ENCODE measurements at places on chromosomes 6 and 20.

DNA sequence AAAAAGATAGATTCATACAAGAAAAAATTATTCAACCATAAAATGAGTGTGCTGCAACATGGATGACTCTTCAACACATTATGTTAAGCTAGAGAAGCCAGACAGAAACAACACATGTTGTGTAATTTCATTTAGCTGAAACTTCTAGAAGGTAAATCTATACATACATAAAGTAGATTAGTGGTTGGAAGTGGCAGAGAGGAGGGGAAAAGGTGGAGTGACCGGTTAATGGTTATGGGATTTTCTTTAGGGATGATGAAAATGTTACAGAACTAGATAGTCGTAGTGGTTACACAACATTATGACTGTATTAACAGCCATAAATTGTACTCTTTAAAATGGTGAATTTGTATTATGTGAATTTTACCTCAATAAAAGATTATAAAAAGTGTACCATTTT lies 304.1 kb upstream of the SLC35B3 start:
- DNase-seq = no peak

GRCh38 chr20:17786221-17786718 lies 86.5 kb downstream of the BANF2 start:
- DNase-seq = peak; percentile 10

DNA sequence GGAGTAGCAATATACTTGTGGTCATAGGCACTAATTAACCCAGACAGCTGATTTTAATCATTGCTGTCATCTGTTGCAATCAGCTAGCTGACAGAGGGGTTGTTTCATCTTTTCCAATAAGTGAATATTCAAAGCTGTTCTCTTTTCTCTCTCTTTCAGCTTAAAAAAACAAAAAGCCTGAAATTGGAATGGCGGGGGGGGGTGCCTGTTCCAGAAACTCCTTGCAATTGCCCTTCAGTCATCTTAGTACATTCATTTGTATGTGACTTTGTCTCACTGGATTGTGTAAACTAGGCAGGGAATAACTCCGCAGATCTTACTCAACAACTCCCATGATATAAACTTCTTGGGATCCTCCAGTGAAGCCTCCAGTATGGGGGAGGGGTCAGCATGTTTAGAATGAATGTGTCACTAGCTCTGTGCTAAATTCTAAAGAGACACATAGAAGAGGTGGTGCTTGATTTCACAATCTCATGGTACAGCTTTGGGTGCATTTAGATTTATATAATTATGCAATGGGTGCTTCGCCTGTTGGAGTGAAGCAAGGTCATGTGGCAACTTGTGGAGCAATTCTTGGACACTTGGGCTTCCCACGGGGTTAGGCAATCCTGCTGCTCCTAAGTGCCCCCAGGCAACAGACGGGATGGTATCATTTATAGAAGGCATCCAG lies 40.1 kb downstream of the SLC24A3 start:
- DNase-seq = peak; percentile 54

DNA sequence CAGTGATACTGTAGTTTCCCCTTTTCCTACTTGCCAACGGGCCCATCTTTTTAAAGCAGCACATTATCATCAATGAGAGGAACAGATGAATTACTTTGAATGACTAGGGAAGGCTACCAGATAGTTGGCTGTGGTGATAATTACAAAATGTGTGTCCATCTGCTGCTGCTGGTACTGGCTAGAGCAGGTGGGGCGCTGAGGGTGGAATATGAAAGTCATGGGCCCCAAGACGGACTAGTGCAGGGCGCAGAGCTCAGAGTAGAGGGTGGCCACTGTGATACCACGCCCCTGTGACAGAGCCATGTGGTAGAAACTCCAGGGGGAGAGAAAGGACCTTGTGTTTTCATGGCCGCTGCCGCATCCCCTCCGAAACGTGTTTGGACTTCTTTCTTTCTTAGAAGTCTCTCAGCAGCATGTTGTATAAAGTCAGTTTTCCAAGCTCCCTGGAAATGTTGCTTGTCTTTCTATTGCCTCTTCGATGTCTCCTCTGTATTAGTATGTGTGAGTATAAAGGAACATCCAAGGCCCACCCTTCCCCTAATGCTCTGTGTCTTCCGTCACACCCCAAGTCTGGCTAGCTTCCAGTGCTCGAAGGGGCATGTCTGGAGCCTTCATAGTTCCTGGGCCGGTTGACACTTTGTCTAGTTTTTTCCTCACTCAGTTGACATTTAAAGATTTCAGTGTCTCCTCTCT lies 88.1 kb downstream of the PPP1R14C start:
- no peak for DNase-seq

- DNase-seq = no peak
Observed at GRCh38 chr6:38063973-38064372, 244.4 kb downstream of the ZFAND3 start.

- DNase-seq = no peak
Observed at GRCh38 chr6:119586250-119586882, 236.8 kb upstream of the MAN1A1 start.

- DNase-seq = no peak
Observed at GRCh38 chr6:147384029-147384428, 124.5 kb upstream of the SAMD5 start.

GRCh38 chr20:13718171-13718570 lies 66.5 kb downstream of the ESF1 start:
- no peak for DNase-seq

GRCh38 chr20:46273717-46274116 lies 34.6 kb downstream of the CDH22 start:
- no peak for DNase-seq

DNA sequence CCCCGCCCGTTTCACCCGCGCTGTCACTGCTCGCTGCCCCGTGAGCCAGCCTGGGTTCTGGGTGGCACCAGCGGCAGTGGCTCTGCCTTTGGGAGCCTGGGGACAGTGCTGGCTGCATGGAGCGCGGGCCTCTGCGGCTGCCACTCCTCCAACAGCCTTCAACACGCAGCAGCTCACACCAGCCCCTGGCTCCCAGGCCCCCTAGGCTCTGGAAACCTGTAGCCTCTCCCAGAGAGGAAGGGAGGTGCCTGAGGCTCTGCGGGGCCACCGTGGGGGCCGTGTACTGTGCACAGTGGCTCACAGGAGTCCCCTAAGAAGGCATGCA lies 163.9 kb upstream of the AFDN start:
- DNase-seq = no peak

GRCh38 chr20:11780765-11781369 lies 136.8 kb upstream of the BTBD3 start:
- no peak for DNase-seq

DNA sequence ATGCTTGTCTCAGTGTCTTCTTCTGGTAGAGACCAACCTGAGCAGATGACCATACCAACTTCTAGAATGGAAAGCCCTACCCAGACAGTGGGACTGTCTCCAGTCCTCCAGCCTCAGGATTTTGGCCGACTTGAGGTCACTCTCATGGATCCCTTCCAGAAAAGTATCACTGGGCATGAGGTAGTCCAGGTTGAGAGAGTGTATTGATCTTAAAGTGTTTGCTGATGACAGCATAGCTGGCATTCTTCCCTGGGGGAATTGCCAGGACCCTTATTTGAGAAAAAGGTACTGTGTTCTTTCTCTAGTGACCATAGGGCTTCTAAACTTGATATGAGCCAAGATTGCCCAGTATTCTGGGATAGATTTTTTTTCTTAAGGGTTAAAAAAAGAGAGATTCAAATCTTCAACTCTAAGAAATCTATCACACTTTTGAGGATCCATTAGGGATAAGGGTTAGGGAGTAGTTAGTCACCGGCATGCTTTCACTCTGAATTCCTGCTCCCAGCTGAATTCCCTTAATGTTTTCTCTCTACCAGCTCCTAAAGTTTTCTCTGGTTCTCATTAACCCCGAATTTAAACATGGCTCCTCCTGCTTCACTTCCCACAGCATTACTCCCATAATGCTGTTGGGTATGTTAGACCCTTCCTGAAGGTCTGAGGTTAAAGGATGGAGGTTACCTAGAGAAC lies 73.6 kb upstream of the FLRT3 start:
- DNase-seq = no peak

DNA sequence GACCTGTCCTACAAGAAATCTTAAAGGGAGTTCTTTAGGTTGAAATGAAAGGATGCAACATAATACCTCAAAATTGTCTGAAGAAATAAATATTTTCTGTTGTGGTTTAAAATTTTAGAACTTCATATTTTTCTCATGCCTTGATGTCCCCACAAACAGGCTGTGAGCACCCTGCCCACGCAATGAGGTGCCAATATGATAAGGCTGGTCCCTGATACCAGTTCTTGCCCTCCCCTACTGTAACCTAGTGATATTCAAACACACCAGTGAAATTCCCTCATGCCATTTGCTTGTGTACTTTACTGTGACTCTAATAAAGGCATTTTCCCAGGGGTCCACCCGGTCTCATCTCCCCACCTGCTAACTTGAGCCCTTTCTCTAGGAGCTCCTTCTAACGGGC lies 67.3 kb upstream of the SIRPG start:
- no peak for DNase-seq

DNA sequence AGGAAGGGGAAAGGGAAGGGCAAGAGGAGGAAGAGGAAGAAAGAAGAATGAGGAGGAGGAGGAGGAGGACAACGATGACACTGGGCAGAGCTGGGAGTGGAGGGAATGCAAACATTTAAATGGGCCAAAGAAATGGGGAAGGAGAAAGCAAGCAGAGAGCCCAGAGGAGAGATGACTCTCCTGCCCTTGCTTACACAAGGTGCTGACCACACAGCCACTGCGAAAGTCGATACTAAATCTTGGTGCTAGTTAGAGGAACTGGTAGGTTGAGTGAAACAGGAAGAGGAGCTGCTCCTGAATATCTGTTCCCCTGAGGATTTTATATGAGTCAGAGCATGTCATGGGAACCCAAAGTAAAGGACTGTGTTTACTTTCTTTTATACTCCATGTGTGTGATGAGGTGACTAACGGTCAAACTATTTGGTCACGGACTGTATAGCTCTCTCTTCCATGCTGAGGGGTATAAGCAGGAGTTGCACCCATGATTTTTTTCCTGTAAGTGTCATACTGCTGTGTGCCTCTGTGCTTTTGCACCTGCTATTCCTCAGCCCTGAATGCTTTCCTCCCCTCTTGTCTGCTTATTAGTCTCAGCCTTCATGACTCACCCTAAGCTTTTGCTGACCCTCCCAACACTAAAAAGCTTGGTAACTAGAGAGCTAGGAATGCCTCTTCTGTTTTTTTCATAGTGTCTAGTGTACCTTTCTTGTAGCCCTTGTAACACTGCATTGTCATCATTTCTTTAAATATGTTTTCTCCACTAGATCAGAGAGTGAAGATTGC lies 9.5 kb upstream of the PAQR8 start:
- peak; percentile 88 for DNase-seq

- peak; percentile 66 for DNase-seq
Observed at GRCh38 chr6:134097114-134097707, 44.8 kb upstream of the SLC2A12 start.

GRCh38 chr6:6796818-6797217 lies 208.3 kb downstream of the LY86 start:
- DNase-seq = no peak

DNA sequence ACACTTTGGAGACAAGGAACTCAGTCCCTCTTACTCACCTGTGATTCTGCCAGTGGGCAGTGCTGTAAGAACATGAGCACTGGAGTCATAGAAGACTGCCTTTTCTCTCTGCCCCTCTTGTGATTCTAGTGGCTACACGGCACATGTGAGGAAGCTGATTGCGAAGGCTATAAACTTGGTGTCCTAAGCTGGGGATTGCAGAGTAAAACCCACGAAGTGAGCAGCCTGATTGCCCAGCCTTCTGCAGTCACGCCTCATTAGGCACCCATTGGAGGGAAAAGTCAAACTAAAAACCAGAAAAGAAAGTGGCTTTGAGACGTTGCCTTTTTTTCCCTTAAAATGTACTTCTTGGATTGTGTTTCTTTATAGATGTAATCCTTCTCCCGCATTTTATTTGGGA lies 748.4 kb upstream of the CHD6 start:
- DNase-seq = no peak

GRCh38 chr6:154230393-154230792 lies 126.2 kb downstream of the IPCEF1 start:
- no peak for DNase-seq

- DNase-seq = no peak
Observed at GRCh38 chr6:80969439-80969838, 783.0 kb downstream of the TENT5A start.

GRCh38 chr20:44023515-44024371 lies 109.1 kb downstream of the TOX2 start:
- no peak for DNase-seq

- peak; percentile 39 for DNase-seq
Observed at GRCh38 chr6:112086744-112087135, 542 bp downstream of the TUBE1 start.

GRCh38 chr20:62642666-62643520 lies 590 bp downstream of the SLCO4A1 start:
- DNase-seq = no peak

DNA sequence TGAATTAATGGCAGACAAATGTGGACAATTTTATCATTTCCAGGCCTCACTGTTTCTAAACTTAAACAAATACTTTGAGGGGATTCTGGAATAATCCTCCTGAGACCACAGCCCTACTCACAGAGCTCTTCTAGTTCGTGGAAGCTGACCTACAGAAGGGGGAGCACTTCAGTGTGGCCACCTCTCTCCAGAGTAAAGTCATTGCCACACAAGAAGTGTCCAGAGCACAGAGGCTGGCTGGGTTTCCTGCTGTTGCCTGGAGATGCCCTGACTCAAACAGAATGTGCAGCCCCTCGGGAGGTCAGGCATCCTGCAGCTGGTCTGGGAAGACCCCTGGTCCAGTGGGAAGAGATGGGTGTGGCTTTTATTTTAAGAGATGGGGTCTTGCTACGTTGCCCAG lies 110.9 kb downstream of the QRSL1 start:
- no peak for DNase-seq

DNA sequence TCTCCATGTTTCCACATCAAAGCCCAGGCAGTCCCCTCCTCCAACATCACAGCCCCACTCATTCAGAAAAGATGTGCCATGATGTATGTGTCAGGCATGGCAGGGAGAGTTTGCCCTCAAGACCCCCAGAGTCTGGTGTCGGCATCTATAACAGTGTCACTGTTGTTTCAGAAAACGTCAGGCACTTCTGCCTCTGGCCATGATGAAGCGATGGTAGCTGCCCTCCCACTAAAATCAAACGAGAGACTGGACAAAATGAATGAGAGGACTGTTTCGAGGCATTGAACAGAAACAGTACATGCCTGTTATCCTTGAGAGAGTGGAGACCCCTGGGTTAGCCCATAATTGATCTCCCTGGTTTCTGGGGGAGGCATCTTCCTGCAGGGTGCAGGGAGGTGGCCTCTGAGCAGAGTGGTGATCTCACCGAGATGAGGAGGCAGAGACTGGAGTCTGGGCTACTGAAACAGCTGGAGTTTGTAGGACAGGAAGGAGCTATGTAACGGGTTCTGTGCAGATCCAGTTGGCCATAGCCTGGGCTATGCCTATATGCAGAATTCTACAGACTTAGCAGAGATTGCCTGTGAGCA lies 144.5 kb downstream of the SYCP2 start:
- DNase-seq = no peak

All from fibroblast of the conjunctiva (primary cell).